ENCODE measurements at places on chromosomes 7 and 10.

- no peak for DNase-seq
These were observed 182.8 kb upstream of the CDCA7L start for GRCh38 chr7:22128528-22128920.

GRCh38 chr10:77641788-77642397, 4.3 kb upstream of the KCNMA1 start:
- peak; percentile 56 for DNase-seq

DNA sequence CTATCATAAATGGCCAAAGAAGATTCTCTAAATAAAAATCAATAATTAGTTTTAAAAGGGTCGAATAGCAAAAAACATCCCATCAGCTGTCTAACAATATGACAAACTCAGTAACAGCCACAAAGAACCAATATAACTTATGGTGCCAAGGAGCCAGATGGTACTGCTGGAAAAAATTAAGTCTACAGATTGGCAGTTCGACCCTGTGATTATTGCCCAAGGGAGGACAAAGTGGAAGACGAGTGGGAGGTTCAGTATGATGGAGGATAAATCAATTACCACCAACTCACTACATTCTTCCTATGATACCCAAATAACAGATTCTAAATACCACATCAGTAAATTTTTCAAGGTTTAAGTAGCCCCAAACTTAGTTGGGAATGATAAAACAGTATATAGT, 49.0 kb downstream of the SKAP2 start:
- DNase-seq = no peak

DNA sequence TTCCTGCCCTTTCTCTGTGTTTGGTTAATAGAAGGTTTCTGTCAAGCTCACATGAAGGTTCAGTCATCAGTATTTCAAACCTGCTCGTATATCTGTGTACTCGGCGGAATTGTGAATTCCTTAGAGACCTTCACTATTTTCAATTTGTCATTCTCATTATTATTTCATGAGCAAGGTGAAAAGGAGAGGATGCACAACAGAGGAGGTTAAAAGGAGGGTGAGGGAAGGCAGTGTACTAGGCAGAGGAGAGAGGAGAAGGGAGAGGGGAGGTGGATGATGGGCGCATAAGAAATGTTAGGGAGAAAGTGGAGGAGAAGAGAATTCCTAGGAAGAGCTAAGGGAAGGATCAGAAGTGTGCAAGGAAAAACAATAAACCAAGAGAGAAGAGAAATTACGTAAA, 185.0 kb upstream of the COBL start:
- no peak for DNase-seq

GRCh38 chr7:5143106-5143505, 46.9 kb upstream of the WIPI2 start:
- DNase-seq = peak; percentile 59

GRCh38 chr7:118753479-118753878, 529.0 kb downstream of the ANKRD7 start:
- DNase-seq = no peak

- DNase-seq = no peak
These were observed 62.3 kb downstream of the EGFR start for GRCh38 chr7:55081068-55081467.

- no peak for DNase-seq
These were observed 177.1 kb downstream of the USP6NL start for GRCh38 chr10:11434324-11434723.

DNA sequence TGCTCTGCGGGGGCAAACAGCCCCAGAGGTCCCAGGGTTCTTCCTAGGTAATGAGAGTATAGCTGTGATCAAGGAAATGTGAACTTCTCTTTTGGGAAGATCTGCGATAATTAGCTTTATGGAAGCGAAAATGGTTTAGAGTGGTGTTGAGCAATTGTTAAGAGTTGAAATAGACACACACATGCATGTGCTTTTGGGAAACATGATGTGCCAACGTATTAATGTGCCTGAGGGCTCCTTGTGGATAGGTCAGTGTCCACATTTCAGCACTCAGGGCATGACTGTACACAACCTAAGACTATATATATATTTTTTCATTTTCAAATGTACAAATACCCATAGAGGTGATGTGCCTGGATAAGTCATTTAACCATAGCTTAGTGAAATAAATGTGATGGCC, 67.0 kb downstream of the GSDME start:
- no peak for DNase-seq

DNA sequence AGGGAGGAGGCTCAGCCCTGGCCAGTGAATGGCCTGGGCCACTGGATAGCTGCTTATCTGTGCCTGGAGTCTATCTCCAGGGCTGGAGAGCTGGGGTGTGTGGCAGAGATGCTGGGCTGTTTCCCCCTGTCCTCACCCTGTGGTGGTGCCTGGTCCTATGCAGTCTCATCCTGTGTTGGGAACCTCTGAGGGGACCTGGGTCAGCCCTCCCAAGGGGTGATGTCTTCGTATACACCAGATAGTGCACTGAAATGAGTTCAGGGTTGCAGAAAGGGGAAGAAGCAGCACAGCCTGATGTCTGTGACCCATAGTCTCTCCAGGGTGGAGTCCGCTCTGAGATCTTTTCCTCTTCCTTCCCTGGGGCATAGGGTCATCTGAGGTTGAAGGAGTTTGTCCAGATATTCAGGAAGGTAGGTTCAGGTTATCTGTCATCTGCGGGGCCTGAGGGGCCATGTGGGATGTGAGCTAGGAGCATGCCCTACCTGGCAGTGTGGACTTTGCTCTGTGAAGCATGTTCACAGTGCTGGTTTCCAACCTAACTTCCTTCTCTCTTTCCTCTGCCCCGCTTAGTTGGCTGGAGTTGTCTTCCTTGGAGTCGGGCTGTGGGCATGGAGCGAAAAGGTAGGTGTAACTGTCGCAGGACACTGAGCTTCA, 33.4 kb upstream of the SH2D4B start:
- no peak for DNase-seq

DNA sequence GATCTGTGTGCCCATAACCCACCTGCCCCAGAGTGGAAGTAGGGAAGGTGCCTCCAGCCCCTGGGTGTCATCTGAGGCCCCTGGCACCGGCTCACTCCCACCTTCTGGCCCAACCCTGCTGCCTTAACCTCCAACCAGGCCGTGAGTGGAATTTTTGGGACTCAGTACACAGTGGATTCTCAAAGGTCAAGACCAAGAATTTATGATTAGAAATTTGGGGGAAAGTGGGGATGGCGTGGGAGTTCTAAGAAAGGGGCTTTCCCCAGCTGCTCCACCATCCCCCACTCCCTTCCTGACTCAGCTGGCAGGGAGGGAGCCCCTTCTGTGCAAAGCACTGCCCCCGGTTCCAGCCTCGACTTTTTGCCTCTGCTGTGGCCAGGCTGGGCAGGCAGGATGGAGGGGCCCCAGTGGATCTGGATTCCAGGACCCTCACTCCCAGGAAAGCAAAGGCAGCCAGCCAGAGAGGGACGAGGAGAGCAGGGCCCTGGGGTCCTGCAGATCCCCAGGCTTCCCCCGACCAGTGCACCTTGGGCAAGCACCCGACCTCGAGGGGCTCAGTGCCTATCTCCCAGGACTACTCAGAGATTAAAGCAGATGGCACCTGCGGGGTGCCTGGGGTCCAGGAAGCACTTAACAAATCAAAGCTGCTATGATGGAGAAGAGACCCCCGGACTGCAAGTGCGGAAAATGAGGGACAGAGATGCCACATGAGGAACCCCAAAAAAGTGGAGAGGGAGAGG, 12.8 kb downstream of the SPOCK2 start:
- DNase-seq = no peak

DNA sequence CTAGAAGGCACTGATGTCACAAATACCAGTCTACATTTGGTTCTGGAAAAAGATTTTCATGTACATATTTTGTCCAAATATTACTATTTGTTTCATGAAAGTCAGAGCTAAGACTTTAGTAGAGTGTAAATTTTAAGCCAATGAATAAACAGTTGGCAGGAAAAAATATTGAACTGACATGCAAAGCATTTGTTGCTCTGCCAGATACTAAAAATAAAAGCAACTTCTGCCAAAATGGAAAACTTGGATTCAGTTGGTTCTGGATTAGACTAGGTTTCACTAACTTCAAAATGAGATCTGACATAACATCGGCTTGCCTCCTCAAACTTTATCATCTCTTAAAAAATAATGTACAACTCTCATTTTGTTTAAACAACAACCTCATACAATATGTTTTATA, 34.9 kb downstream of the FAM204A start:
- no peak for DNase-seq

DNA sequence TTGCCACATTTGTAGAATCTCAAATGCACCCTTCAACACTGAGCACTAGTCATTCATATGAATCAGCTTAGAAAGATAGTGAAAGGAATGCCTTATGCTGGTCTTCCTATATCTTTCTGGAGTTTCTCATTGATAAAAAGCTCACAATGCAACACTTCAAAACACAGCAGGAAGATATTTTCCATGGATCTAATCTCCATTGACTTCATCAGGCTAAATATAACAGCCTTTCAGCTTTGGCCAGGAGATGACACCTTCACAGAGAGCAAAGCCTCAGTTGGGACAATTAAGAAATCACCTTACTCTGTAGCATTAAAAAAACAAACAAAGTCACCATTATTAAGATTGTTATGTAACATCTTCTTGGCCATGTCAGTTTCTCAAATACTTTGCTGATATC, 6.7 kb downstream of the NRP1 start:
- DNase-seq = no peak

DNA sequence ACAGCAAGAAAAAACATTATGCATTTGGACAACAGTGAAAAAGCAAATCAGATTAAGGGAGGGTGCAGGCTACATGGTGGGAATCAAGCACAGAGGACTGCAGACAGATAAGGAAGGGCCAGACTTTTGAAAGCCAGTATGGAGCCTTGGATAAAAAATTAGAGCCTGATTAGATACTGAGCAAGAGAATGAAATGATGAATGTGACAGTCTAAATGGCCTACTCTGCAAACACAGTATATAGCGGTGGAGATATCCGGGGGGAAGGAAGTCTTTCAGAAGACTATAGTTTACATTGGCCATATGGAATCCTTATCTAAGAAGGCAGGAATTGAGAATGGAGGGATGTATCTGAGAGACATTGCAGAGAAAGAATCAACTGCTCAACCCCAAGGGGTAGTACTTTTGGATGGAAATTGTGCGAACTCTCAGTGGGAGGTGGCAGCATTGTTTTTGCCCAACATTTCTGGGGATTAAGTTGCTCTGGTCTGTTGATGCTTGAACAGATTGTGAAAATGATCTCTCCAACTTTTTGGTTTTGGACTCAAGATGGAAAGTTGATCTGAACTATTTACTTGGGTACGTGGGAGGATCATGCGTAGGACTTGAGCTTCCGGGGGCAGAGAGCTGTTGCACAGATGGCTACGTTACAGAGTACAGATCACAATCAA, 39.4 kb upstream of the CHCHD3 start:
- no peak for DNase-seq

- DNase-seq = no peak
These were observed 278.7 kb upstream of the PHYHIPL start for GRCh38 chr10:58897708-58898107.

GRCh38 chr7:16646472-16647072, 591 bp downstream of the BZW2 start:
- DNase-seq = no peak

DNA sequence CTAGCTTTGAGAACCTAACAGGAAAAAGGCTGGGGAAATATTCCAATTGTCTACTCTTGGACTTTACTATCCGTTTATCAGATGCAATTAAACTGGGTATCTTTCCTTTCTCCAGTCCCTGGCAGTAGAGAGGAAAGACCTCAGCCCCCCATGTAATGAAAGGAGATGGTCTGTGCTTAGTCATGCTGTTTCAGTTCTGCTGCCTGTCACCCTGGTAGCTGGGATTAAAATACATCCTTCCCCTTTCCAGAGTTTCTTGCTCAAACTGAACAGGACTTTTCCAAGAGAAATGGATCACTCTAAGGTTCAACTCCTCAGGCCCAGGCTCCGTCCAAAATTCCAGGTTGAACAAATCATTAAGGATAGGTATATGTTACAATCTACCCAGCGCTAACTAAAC, 202.9 kb downstream of the PTEN start:
- no peak for DNase-seq

DNA sequence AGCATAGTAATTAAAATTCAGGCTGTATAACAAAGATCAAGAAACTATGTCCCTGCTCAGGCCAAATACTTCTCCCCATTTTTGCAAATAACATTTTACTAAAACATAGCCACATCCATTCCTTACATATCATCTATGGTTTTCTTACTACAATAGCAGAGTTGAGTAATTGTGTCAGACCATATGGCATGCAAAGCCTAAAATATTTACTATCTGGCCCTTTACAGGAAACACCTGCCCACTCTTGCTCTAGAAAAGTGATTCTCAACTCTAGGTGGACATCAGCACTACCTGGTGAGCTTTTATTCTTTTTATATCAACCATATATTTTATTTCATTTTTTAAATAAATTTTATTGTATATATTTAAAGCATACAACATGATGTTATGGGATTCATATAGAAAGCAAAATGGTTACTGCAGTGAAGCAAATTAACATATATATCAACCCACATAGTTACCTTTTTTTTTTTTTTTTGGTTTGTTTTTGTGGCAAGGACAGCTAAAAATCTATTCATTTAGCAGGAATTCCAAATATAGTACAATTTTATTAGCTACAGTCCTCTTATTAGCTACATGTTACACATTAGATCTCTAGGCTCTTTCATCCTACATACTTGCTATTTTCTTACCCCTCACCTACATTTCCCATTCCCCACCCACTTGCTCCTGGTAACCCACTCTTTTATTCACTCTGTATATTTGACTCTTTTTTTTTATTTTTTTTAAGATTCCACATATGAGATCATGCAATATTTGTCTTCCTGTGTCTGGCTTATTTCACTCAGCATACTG, 19.6 kb downstream of the ABI1 start:
- DNase-seq = no peak

Measured in CD4-positive, alpha-beta T cell treated with Interleukin-12 subunit alpha and Interleukin-12 subunit beta, for 1 hour (primary cell).